ENCODE measurements at places on chromosomes 5 and 9. TPM values are rescaled to one million over a fixed set of nuclear protein-coding genes. Genes with fewer than 3 reads are reported as not detected.
A peak's percentile ranks its signal among the peaks of the same experiment; 100 is the strongest.

Gene FAM151B
- 4.8 TPM for total RNA-seq

DNA sequence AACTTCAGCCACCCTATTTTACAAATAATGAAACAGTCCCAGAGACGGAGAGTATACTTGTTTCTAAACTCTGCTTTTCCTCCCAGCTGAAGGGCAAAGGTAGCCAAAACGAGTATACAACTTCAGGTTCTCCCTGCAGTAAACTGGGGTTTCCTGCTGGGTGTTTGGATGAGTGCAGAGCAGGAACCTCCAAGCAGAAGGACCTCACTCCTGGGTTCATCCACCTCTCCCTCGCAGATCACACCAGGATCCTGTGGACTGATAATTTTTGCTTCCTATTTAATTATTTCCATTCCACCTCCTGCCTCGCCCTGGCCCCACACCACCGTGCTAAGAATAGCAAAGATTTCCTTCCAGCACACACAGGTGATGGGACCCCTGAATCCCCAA, 2.0 kb upstream of the FOXB2 start:
- H3K4me1 ChIP-seq: no peaks in the 10 kb centered on the region
- H3K27me3 ChIP-seq: peaks cover 93% of the 10 kb centered on the region
- H3K4me3 ChIP-seq: no peak overlapping the region
- DNase-seq: no peak
- no peaks in the 10 kb centered on the region for H3K36me3 ChIP-seq
- no peak overlapping the region for H3K27ac ChIP-seq

DNA sequence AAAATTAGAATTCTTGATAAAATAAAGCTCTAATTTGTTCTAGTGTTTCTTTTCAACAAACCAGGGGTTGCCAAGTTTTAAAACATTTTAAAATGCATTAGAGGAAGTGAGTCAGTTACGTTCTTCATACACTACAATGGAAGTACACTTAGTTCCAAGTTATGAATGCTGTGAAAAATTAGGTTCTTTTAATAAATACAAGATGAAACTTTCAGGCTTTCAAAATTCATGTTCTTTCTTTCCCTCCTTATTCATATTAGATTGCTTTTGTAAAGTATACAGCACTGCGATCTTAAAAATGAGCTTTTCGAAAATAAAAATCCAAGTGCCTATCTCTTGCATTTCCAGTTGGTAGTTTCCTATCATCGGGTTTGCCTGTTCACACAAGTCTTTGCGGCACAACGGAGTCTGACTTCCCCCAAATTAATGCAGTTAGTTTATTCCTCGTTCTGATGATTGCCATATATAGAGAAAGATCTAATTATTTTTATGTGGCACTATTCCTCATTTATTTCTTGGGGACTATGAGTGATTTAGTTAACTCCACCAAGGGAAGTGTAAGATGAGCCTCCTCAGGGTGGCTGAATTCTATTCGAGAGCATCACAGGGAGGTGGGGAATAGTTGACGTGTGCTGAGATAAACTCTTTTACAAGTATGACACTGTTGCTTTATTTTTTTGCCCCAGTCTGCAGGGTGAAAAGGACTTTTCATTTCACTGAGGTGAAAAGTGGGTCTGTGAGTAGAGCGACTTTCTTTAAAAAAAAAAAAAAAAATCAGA, 238.2 kb downstream of the CD180 start:
- no peaks in the 10 kb centered on the region for H3K36me3 ChIP-seq
- peak; percentile 79 for DNase-seq
- H3K27ac ChIP-seq: peak overlapping the region; percentile 75
- peak overlapping the region; percentile 85 for H3K4me3 ChIP-seq
- H3K27me3 ChIP-seq: no peaks in the 10 kb centered on the region

Gene SLC1A3
- total RNA-seq: 3.1 TPM

Gene IL13
- not detected for total RNA-seq

DNA sequence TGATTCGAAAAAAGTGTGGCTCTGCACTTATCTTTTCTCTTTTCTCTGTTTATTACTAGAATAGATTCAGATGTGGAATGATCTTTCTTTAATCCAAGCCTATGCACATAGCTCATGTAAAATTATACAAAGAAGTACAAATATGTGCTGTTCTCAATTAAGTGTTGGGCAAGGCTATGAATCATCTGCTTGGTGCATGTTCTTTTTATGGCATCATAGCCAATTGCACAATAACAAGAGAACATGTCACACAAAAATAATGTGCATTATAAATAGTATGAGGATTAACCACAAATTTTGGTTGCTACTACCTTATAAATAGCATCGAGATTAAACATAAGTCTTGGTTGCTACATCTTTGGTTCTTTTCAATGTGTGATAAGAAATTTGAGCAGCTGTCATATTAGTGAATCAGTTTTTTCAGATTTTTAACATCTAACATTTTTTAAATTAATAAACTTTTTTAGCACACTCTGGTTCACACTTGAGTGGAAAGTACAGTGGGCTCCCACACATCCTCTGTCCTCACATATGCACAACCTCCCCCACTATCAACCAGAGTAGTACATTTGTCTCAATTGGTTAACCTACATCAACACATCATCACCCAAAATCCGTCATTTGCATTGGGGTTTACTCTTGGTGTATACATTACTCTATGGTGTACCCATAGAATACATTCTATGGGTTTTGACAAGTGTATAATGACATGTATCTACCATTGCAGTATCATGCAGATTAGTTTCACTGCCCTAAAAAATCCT, 6.8 kb upstream of the RECK start:
- peak overlapping the region; percentile 69 for H3K27ac ChIP-seq
- H3K4me3 ChIP-seq: peak overlapping the region; percentile 17
- peaks cover 21% of the 10 kb centered on the region for H3K4me1 ChIP-seq
- no peaks in the 10 kb centered on the region for H3K27me3 ChIP-seq
- no peaks in the 10 kb centered on the region for H3K36me3 ChIP-seq
- DNase-seq: peak; percentile 96
